Left hindlimb (tissue), 1 donor: ENCODE measurements at places on chromosomes 5 and 9.

DNA sequence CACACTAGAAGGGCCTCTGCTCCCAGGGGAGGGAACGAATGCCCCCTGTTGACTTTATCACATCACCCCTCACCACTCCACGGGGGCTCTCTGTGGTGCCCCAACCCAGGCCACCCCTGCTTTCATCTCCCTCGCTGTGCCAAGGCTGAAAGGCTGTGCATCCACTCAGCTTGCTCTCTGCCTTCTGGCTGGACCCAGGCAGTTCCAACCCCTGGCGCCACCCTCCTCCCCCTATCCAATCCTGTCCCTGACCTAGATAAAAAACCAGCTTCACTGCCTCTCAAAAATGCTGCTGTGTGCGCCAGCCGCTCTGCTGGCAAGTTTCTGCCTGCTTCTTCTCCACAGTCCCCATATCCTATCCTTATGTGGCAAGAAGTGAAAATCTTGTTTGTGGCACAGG lies 22.4 kb upstream of the CORO2A start:
- DNase-seq = no peak

GRCh38 chr5:80468131-80468530 lies 19.8 kb upstream of the FAM151B start:
- DNase-seq = no peak

DNA sequence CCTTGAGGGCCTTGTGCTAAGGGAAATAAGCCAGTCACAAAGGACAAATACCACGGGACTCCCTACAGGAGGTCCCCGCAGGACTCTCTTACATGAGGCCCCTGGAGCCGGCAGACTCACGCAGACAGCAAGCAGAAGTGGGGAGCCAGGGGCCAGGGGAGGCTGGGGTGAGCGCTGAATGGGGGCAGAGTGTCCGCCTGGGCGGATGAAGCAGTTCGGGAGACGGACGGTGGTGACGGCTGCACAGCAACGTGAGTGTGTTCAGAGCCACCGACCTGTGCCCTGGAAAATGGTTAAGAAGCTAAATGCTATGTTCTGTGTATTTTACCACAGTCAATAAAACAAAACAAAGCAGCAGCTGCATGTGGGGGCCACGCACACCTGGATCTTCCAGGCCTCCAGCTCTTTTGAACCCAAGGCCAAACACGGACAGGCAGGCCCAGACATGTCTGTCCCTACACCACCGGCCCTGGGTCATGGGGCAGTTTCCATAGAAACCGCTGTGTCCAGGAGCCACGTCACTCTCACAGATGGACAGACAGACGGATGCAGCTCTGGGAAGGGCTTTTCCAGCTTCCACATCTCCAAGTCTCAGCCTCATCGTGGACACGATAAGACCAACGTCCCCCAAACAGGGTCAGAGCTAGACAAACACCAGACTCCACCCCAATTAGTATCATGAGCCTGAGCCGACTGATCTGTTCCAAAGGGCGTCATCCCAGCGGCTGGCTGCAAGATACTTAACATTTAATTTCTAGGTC lies 103.9 kb downstream of the VAV2 start:
- DNase-seq = no peak

DNA sequence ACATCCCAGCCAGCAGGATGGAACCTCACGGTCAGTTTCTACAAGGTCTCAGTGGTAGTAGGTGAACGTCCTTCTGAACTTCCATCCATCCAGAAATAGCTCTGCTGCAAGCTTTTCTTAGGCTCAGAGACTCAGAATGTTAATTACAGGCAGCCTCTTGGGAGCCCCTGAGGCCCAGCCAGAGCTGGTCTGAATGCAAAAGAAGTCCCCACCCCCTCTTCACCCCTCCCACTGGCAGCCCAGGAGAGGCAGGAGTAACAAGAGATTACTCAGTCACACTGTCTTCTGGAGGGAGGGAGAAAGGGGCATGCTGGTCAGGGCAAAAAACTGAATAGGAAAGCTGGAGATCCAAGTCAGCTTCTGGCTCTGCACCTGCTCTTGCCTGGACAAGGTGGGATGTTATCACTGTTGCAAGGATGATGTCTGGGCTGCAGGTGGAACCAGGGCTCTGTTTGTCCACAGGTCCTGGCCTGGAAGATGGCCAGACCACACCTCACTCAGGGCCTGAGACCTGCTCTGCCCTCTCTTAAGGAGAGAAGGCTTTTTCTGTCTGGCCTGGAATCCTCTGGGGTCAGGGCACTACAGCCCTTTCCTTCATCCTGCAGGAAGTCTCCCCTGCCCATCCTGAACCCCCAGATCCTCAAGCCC lies 9.1 kb downstream of the ENHO start:
- DNase-seq = peak; percentile 54

DNA sequence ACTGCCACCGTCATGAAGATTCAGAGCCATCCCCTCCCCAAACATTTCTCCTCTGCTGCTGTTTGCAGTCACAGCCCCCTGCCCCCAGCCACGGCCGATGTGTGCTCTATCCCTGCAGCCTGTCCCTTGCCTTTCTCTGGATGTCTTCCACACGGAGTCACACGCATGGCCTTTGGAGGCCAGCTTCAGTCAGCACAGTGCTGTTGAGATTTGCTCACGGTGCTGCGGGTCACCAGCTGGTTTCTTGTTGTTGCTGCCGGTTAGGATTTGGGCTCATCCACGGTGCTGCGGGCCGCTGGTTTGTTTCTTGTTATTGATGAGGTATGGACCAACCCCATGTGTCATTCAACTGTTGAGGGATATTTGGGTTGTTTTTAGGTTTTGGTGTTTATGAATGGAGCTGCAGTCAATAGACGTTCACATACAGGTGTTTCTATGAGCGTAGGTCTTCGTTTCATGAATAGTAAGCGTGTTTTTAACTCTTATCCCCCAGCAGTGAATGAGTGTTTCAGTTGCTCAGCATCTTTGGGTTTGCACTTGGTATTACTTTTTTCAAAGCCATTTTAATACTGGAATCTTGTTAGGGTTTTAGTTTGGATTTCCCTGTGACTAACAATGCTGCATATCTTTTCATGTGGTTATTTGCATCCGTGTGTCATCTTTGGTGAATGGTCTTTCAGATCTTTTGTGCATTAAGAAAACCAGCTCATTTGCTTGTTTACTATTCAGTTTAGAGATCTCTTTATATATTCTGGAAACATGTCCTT lies 57.6 kb downstream of the AHRR start:
- peak; percentile 3 for DNase-seq

- DNase-seq = no peak
Observed at GRCh38 chr9:130908878-130909355, 12.3 kb upstream of the QRFP start.

- no peak for DNase-seq
Observed at GRCh38 chr5:77176429-77176828, 34.1 kb upstream of the PDE8B start.
